ENCODE measurements at places on chromosomes 13 and 19.

DNA sequence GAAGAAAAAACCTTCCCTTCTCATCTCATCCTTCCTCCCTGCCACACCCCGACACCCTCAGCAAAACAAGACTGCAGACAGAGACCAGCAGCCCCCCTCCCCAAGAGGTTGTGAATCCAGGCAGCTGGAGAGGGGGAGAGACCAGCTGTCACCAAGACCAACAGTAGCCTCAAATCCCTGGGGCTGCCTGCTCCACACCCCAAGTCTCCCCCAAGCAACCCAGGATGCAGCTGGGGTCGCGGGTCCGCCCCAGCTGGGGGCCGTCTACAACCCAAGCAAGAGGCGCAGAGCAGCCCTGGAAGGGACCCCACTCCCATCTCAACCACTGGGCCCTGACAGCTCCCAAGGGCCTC, 7.1 kb downstream of the KLF16 start:
- DNase-seq: no peak

DNA sequence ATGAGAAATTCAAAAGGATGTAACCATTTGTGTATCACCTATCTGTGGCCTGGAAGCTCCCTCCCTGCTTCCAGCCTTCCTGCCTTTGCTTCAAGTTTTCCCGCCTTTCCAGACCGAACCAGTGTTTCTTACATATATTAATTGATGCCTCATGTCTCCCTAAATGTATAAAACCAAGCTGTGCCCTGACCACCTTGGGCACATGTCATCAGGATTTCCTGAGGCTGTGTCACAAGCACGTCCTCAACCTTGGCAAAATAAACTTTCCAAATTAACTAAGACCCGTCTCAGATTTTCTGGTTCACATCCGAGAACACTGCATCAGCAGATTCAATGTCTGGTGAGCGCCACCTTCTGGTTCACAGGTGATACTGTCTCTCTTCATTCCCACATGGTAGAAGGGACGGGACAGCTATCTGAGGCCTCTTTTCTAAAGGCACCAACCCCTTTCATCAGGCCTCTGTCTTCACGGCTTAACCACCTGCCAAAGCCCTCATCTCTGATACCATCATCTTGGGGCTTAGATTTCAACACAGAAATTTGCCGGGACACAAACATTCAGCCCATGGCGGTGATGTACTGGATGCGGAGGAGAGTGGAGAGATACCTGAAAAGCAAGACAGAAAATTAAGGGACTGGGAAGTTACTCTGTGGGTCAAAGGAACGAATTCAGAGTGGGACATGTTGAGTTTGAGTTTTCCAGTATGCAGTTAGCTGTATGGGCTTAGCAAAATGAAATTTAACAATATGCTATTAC, 58.7 kb upstream of the PABPC3 start:
- peak; percentile 2 for DNase-seq

GRCh38 chr19:23406091-23406490, 10.8 kb upstream of the ZNF91 start:
- no peak for DNase-seq

- peak; percentile 12 for DNase-seq
Measured at GRCh38 chr19:372306-372890, 27.8 kb upstream of the MIER2 start.

DNA sequence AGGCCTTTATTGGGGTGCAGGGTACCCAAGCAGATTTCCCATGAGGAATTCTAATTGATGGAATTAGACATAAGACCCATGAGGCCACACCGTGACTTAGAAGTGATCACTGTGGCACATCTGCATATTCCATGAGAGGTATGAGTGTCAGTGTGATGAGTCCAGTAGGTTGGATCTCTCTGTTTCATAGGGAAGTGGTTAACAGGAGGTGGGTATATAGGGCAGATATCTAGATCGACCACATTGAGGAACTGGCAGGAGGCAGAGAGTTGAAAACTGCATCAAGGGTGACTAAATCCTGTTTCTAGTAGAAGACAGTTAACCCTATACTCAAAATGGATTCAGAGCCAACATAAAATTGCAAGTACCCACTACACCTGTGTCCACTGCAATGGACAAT, 68.6 kb upstream of the MIR17HG start:
- DNase-seq: no peak

- DNase-seq: peak; percentile 80
Measured at GRCh38 chr19:49676136-49676783, 811 bp upstream of the PRMT1 start.

GRCh38 chr19:50459638-50460037, 16.7 kb upstream of the EMC10 start:
- DNase-seq: no peak

GRCh38 chr19:28606269-28607032, 606.5 kb downstream of the UQCRFS1 start:
- no peak for DNase-seq

DNA sequence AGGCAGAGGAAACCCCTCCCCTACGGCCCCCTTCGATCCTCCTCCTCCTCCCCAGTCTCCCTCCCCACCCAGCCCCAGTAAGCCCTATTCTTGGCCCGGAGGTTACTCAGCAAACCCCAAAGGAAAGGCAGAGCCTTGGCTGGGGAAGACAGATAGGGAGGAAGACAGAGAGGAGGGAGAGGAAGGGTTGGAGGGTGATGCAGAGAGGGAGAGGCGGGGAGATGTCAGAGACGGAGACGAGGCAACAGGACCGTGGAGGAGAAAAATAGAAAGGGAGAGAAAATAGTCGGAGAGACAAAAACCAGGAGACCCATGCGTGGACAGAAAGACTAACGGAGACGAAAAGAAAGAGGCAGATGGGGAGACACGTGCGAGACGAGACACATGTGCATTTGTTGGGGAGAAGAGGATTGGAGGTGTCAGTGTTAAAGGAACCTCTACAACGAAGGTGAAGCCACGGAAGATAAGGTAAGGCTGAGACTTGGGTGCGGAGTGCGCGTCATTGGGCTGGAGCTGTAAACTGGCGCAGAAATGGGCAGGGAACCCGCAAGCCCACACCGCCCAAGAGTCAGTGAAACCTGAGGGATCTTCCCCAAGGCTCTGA, 2.9 kb downstream of the TGFB1 start:
- no peak for DNase-seq

GRCh38 chr19:48487948-48488347, 18.8 kb downstream of the CYTH2 start:
- DNase-seq: peak; percentile 36

DNA sequence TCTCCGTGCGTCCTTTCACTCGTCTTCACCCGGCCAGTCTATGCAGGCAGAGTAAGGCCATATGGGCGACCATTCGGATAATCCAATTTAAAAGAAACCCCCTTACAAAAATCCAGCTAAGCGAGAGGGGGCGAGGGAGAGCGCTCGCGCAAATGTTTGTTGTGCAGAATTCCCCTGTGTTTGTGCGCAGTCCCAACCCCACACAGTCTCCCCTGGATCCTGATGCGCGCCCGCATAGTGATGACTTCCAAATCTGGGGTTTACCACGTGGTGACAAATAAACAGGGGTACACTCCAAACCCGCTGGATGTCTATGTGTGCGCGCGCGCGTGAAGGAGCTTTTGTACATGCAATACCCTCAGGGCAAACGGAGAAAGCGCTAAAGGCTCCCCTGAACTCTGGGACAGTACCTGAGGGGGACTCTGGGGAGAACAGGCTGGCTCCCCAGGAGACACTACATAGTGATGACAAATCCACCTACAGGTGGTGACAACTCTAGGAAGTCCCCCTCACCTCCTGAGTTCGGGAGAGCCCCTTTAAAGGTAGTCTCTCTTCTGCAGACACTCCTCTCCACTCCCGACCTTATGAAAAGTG, 8.5 kb downstream of the SOX21 start:
- no peak for DNase-seq

DNA sequence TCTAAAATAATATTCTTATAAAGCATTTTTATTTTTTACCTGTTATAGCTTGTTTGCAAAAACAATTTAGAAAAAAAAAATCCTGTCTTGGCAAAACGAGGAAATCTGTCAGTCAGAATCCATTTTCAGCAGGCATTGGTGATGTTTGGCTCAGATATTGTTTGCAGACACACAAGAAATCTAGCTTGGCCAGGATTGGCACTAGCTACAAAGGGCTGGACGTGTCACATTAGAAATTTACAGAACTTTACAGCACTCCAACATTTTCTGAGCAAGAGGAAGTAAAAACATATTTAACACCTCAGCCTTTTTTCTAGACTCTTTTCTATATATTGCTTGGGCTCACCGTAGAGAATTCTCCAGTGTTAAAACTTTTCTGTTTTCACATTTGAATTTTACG, 9.9 kb downstream of the ZNF91 start:
- no peak for DNase-seq

- DNase-seq: no peak
Measured at GRCh38 chr13:99431927-99432608, 69.2 kb upstream of the TM9SF2 start.

- no peak for DNase-seq
Measured at GRCh38 chr13:60756306-60756705, 359.3 kb downstream of the TDRD3 start.

- no peak for DNase-seq
Measured at GRCh38 chr19:44645407-44646048, 1.8 kb downstream of the PVR start.

GRCh38 chr13:78820541-78820940, 161.6 kb upstream of the OBI1 start:
- no peak for DNase-seq

GRCh38 chr19:52942386-52943133, 19.3 kb upstream of the ZNF888 start:
- no peak for DNase-seq

DNA sequence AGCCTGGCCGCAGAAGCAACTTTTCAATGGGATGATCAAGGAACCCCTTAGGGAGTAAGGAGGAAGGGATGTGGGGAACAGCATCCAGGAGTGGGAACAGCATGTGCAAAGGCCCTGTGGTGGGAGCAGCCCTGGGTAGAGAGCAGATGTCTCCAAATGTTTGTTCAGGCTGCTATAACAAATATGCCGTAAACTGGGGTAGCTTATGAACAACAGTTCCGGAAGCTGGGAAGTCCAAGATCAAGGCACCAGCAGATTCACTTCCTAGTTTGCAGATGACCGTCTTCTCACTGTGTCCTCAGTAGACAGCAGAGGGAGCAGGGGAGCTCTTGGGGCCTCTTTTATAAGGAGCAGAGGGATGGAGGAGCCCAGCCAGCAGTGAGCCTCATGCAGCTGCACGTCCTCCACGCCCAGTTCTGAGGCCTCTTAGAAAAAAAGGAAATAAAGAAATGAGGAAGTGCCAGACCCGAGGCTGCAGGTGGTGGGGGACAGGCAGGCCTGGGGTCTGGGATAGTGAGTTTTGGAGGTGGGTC, 4.2 kb upstream of the LRRC25 start:
- DNase-seq: no peak

- DNase-seq: no peak
Measured at GRCh38 chr19:2387367-2388288, 27.6 kb downstream of the TMPRSS9 start.

- DNase-seq: no peak
Measured at GRCh38 chr13:107299717-107300116, 731.8 kb upstream of the ARGLU1 start.

- DNase-seq: no peak
Measured at GRCh38 chr19:13868663-13869062, 8.3 kb upstream of the NANOS3 start.

- DNase-seq: no peak
Measured at GRCh38 chr13:37109051-37109678, 3.7 kb upstream of the CSNK1A1L start.

DNA sequence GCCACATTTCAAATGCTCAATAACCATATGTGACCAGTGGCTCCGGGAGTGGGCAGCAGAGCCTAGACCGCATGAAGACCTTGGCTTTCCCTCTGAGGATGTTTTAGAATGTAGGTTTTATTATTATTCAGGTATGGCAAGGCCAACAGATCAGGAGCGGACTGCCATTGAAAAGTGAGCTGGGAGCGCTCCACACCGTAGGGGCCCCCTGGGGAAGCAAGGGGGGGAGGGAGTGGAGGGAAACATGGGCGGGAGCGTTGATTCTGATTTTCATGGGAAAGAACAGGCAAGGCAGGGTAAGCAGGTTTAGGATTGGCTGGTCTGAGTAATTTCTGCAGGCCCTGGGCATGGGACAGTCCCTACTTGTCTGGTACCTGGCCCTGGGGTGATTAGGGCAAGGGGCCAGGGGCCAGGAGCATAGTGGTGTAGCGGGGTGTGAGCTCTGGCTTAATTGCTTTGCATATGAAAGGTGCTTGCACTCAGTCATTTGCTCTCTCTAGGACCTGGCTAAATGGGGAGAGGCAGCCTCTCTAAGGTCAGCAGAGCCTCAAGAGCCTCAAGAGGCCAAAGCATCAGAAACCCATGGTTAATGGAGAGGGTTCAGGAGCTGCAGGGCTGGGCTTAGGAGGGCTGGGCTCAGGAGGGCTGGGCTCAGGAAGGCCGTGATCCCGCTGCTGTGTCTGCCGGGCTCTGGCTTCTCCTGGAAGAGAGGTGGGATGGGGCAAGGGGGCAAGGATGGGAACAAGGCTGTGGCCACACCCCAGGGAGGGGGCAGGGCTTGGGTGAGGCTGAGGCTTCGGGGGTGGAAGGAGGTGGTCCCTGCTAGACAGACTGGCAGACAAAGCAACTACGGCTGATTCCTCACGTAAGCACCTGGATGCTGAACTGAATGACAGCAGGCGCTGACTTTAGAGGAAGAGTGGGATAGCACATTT, 82.0 kb upstream of the WASF3 start:
- DNase-seq: no peak

DNA sequence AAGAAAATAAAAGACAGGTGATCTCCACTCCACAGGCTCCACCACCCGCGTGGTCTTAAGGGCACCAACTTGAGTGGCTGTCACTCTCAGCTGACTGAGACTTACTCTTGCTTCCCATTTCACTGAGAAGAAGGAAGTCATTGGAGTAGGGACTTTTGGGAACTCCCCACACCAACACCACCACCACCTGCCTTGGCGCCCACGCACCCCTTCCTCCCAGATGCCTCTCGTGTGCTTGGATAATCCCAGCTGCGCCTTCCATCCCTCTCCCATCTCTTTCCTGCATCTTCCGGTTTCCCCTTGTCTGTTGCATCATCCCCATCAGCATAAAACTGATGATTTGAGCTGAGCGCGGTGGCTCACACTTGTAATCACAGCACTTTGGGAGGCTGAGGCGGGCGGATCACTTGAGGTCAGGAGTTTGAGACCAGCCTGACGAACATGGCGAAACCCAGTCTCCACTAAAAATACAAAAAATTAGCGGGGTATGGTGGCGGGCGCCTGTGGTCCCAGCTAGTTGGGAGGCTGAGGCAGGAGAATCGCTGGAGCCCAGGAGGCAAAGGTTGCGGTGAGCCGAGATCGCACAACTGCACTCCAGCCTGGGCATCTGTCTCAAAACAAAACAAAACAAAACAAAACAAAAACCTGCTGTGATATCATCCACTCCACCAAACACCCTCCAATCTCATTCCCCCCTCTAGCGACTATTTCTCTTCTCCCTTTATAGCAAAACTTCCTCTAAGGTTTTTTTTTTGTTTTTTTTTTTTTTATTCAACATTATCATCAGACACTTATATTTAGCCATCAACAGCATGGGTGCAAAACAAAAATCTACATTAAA, 25.5 kb downstream of the AP2S1 start:
- no peak for DNase-seq

- DNase-seq: no peak
Measured at GRCh38 chr13:31350560-31350959, 150.8 kb downstream of the B3GLCT start.

Measured in AG04449 (cell line).